ENCODE measurements at places on chromosomes 5 and 9.
A peak's percentile ranks its signal among the peaks of the same experiment; 100 is the strongest.

DNA sequence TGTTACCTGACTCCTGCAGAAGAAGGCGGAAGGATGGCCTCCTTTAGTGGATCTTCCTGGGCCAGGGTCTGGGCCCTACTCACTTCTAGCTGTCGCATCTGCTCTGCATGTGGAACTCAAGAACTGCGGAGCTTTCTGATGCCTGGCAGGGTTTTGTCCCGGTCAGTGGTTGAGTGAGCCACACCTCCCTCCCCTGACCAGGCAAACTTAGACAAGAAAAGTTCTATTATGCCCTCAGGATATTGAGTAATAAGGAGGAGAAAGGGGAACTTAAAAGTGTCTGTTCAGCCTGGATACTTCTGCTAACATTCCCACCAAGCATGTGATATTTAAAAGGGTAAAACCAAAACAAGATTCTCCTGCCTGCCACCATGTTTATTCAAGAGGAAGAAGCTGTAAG lies at the start of gene FYB1:
FYB1 (minus strand) TSS at position 127 of the 400 bp plus-strand sequence. CDS start 16,603 bp downstream, outside the sequence.
- no peak for ATAC-seq

- no peak for ATAC-seq
Measured at GRCh38 chr5:160635046-160635445, 213.4 kb downstream of the PTTG1 start.

DNA sequence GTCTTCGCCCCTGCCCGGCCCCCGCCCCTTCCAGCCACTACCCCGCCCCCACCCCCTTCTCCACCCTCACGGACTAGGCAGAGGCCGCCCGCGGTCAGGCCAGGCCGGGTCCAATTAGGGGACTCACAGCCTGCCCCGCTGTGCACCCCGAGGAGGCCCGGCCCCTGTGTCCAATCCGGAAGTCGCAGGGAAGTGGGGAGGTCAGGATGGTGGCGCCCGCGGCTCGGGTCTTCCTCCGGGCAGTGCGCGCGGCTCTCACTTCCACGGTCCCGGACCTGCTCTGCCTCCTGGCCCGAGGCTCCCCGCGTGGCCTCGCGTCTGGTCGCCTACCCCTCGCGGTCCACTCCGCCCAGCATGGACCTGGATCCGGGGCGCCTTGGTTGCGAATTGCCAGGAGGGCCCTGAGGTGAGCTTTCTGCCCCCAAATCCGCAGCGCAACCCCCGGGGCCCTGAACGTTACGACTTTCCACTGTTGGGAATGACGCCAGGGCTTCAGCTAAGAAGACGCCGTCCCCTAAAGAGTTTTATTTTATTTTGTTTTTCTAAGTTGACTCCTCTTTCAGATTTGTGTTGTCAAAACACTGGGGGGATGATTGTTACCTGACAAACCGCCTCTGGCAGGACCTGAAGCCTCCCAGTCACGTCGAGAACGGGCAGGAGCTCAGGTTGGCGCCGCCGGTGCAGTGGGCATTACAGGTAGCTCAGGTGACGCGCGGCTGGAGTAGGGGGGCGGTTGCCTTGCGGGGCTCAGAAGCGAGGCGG lies 763 bp upstream of the IRX2 start:
- no peak for ATAC-seq

GRCh38 chr9:35452481-35452880 lies 37.4 kb upstream of the RUSC2 start:
- ATAC-seq, result no peak

DNA sequence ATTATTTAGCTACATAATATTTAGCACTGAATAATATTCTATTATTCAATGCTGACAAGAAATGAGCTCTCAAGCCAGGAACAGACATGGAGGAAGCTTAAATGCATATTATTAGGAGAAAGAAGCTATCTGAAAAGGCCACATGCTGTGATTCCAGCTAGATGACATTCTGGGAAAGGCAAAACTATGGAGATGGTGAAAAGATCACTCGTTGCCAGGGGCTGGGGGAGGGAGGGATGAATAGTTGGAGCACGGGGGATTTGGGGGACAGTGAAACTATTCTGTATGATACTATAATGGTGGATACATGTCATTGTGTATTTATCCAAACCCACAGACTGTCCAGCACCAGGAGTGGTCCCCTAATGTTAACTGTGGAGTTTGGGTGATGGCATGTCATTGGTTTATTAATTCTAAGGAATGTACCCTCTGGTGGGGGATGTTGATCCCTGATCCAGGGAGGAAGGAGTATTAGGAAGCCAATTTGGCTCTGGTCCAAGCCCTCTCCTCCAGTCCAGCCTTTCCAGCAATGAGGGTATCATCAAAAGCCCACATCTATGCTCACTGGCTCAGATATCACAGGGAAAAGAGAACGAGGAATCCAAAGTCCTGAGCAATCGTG lies 162.5 kb downstream of the COL23A1 start:
- no peak for ATAC-seq

GRCh38 chr5:1814183-1815020 lies 13.2 kb downstream of the NDUFS6 start:
- no peak for ATAC-seq

DNA sequence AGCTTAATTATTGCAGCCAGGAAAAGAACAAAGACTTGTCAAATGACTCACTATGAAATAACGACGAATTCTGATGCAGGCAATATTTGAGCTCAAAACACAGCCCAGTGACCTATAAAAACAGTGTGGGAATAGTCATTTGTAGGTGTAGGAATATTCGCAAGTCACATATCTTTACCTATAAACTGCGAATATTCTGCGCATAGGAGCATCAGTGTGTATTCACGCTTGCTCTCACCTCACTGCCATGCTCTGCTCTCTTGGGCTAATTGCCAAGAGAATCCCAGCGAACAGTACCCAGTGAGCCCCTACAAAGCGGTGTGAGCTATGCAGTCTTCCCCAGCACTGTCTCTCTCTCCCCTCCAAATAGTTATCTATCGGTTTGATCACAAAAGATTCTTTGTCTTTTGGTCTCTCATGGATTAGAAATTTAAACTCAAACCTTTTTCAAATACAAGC lies 74.2 kb downstream of the ST8SIA4 start:
- no peak for ATAC-seq

DNA sequence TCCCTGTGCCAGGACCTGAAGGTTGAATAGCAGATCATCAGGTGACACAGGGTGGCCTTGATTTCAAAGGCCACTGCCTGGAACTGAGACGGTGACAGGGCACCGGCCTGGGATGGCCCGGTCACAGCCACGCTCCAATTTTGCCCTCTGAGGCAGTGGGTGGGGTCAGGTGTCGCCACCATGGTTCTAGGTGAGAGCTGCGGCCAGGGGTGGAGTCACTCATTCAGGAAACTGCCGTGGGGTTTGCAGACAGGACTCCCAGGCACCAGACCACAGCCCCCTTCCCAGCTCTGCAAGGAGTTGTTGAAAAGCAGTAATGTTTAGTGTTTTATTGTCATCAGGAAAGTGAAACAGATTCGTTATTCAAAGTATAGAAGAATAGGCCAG lies 17.3 kb upstream of the RNU6ATAC start:
- no peak for ATAC-seq

GRCh38 chr9:12204512-12204911 lies 488.7 kb upstream of the TYRP1 start:
- ATAC-seq, result no peak

- ATAC-seq, result no peak
Measured at GRCh38 chr5:61822584-61822983, 483.4 kb upstream of the KIF2A start.

- ATAC-seq, result peak; percentile 75
Measured at GRCh38 chr9:89952401-89952800, 347.6 kb downstream of the GADD45G start.

DNA sequence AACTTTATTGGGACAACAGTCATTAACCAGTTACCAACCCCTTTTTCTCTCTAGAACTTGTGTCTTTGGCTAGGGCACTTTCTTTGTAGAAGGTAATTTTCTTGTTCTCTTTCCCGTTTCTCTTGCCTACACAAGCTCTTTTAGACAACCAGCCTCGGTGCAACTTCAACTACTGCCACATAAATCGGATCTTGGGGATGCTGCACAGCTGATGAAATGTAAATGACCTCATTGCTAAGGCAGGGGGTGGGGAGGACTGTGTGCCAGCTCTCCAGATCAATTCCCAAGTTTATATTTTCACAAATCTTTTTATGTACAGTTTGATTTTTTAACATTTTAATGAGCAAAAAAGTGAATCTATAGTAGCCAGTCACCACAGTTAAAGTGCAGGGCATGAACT lies 157.6 kb downstream of the DENND1A start:
- ATAC-seq, result no peak

DNA sequence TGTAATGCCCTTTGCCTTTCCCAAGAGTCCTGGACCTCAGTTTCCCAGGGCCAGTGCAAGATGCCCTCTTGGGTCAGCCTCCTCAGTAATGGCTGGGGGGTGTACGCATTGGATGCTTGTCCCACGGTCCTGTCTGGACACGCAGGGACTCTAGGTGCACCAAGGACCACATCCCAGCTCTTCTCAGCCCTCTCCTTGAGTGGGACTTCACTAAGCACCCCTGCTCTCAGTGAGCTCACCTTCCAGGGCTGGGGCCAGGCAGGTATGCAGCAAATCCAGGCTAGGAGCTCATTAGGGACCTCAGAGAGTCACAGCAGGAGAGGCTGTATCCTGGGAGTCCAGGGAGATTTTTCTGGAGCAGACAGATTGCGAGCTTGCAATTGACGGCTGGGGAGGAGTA lies 59.8 kb downstream of the MACROH2A1 start:
- no peak for ATAC-seq

- ATAC-seq, result no peak
Measured at GRCh38 chr5:159536646-159537045, 206.4 kb upstream of the IL12B start.

DNA sequence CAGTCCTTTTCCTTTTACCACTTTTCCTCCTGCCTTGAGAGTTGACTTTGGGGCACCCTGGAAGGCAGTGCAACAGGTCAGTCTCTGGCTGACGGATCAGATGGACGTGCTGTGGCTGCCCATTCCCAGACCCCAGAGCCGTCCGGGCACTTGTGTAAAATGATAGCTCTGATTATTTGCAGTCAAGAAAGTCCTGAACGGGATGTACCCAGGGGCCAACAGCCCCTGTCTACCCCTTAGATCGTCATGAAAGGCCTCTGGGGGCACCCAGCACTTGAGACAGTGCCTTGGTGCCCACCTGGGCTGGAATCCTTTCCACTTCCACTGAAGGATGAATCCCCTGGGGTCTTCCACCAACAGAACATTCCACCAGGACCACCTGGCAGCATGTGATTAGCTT lies 17.7 kb upstream of the ANGPTL2 start:
- ATAC-seq, result no peak

DNA sequence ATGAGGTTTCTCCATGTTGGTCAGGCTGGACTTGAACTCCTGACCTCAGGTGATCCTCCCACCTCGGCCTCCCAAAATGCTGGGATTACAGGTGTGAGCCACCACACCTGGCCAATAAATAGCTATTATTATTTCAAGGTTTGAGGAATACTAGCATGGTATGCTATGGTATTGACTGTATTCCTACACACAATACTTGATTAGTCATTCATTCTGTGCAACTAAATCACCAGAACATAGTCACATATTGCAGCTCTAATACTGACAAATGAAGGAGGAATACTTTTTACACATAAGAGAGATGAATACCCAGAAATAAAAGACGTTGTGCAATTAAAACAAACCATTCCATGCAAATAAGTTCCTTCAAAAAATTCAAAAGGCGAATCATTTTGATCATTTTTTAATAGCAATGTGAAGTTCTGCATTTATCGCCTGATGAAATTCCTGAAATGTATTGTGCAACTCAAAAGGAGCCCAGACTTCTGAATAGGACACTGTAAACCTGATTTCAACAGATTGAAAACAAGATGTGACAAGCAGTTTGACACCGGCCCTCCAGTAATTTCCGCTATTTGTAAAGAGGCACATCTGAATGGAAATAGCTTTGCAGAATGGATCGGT lies 687.4 kb upstream of the SEMA6A start:
- no peak for ATAC-seq

DNA sequence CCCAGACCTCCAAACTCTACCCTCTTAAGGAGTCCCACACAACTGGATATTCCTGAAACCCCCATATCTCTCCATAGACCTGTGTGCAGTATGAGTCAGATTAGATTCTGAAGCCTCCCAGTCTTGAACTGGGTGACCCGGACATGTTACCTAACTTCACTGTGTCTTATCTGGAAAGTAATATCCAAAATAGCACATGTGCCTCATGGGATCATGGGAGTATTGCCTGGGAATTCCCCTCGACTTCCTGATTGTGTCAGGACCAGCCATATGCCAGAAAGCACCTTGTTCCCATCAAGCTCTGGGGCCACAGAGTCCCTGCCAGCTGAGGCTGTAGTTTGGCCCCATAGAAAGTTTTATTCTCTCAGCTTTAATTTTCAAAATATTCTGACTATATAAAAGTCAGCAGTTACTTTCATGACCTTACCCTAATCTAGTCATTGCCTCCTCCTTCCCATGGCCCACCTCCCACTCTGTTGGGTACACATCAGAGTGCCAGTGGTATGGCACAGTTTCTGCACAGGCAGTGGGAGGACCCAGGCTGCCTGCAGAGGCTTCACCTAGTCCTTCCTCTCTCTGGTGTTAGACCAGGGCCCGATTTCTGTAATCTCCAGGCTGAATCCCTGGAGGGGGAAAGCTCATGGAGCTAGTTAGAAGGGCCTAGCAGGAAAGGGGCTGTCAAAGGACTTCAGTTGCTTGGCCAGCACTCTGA lies 19.5 kb upstream of the B4GALT1 start:
- no peak for ATAC-seq

DNA sequence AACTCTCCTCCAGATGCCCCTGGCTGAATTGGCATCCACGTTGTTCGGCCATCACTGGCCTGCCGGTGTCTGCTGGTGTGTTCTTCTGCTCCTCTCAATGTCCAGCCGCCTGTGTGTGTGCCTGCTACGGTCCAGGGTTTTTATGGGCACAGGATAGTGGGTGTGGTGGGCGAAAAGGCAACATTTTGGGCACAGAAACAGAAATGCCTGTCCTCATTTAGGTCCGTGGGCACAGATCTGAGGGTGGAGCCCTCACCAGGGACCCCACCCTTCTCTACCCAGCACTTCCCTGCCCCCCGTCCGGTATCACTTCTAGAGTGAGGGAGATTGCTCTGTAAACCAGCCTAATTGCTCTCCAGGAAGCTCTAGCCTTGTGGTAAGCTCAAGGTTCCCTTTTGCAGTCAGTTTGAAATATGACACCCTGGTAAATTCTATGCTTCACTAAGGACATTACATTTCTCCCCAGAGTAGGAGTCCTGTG lies 410.1 kb downstream of the MAT2B start:
- ATAC-seq, result peak; percentile 17

DNA sequence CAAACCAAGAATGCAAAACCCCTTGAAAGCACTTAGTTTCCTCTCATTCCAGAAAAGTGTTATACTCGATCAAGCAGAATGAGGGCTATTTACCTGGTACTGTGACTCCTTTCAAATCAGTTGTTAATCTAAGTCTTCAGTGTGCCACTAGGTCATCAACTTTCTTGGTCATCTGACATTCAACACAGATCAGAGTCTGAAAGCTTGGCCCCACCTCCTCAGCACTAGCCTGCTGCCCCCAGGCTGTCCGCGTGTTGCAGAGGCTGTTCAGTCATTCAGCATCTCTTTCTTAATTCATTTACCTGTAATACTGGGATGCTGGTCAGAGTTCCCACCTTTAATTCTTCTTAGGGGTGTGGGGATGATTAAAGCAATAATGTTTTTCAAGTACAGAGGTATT lies 28.5 kb downstream of the ENC1 start:
- ATAC-seq, result no peak

Measured in activated CD4-positive, CD25-positive, alpha-beta regulatory T cell treated with anti-CD3 and anti-CD28 coated beads, Interleukin-2, amount 50 U/mL, for 24 hours (primary cell).